ENCODE measurements at places on chromosomes 1 and 21.

GRCh38 chr1:220769205-220769604, 17.5 kb upstream of the MTARC1 start:
- DNase-seq: no peak

DNA sequence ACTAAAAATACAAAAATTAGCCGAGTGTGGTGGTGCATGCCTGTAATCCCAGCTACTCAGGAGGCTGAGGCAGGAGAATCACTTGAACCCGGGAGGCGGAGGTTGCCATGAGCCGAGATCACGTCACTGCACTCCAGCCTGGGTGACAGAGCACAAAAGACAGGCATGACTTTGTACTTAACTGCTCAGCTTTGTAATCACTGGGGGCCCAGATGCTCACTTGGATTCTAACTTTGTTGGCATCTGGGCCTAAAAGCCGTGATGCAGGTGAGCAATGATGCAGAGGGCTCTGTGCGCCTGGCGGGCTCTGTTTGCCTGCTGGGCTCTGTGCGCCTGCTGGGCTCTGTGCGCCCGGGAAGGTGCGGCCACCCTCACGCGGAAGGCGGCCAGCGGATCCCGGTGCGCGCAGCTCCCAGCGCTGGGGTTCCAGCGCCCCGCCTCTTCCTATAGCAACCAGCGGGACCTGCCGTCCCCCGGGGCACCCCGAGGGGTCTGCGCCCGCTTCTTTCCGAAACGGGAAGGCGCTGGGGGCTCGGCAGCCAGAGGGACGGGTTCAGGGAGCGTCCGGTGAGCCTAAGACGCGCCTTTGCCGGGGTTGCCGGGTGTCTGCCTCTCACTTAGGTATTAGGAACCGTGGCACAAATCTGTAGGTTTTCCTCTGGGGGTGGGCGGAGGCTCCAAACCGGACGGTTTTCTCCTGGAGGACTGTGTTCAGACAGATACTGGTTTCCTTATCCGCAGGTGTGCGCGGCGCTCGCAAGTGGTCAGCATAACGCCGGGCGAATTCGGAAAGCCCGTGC, 31.7 kb downstream of the PRMT2 start:
- no peak for DNase-seq

GRCh38 chr1:73860421-73860950, 337.5 kb downstream of the LRRIQ3 start:
- no peak for DNase-seq

GRCh38 chr1:193283016-193283415, 96.6 kb upstream of the B3GALT2 start:
- no peak for DNase-seq

DNA sequence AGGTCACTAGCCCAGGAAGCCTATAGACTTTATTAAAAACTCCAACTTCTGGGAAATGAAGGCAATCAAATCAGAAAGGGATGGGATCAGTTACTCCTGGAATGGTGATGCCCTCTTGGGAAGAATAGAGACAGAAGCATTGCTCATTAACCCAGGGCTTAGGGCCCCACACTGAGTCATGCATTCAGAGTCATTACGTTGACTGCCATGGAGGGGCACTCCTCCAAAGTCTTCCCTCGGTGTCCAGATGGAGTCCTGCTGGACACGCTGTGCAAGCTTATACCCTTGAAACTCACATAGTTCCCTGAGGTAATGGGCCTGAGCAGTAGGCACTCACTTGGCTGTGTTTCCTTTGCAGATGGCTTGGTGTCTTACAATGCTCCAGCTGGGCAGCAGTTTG, 35.2 kb upstream of the HSD17B7 start:
- DNase-seq: no peak

GRCh38 chr1:3924186-3924824, 24.2 kb upstream of the C1orf174 start:
- no peak for DNase-seq

GRCh38 chr1:172515436-172515835, 17.5 kb upstream of the SUCO start:
- DNase-seq: no peak

DNA sequence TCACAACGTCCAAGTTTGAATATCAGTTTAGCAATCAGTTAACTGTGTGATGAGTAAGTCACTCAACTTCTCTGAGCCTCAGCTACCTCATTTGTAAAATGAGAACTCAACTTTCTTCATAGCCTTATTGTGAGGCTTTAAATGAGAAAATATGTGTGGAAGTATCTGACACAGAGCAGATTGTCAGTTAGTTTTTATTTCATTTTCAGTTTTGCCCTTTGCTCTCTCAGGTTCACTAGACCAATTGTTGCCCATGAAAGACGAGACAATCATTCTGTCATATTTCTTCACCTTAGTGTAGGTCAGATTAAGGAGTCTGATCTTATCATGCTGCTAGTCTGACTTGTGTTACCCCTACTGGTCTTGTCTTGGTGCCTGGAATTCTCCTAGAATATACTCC, 232.8 kb upstream of the PTBP2 start:
- DNase-seq: no peak

GRCh38 chr1:91940496-91940895, 8.7 kb upstream of the BRDT start:
- no peak for DNase-seq

GRCh38 chr1:184376369-184376768, 10.5 kb upstream of the C1orf21 start:
- DNase-seq: no peak

- DNase-seq: no peak
Measured at GRCh38 chr1:55070293-55071164, 31.2 kb downstream of the PCSK9 start.

- DNase-seq: no peak
Measured at GRCh38 chr1:9150582-9151327, 21.9 kb upstream of the GPR157 start.

GRCh38 chr1:162502928-162503327, 5.3 kb downstream of the UHMK1 start:
- DNase-seq: no peak

DNA sequence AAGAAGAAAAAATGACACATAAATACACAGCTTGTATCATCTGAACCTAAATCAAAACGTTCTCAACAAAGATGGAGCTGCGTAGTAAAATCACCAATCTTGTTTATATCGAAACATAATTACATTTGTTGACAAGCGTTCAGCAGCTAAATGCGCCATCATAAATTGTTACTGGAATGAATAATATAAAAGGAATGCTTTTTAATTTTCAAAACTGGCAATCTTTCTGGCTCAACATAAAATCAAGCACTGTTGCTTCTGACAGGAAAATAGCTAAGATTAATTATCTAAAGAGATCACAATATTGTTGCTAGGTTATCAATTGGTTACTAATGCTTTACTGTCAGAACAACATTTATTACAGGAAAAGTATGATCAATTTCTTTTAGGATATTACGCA, 181.5 kb downstream of the GPATCH2 start:
- no peak for DNase-seq

GRCh38 chr1:117689997-117690625, 84.3 kb downstream of the TENT5C start:
- DNase-seq: no peak

- DNase-seq: no peak
Measured at GRCh38 chr1:56557746-56558145, 21.6 kb downstream of the PLPP3 start.

GRCh38 chr21:38831526-38832467, 26.1 kb downstream of the ETS2 start:
- no peak for DNase-seq

DNA sequence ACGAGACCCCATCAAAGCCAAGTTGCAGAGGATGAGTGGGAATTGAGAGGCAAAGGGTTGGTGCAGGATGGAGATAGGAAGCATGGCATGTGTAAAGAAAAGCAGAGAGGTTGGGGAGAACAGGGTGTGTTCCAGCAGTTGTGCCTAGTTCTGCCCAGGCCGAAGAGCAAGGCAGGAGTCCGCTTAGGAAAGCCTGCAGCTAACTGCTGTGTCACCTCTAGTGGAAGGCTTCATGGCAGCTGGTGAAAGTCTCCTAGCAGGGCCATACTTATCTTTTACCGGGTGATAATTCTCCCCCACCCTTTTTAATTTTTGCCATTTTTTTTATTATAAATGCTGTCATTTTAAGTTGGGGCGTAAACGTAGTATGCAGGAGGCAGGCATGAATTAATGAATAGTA, 93.6 kb downstream of the NFIA start:
- no peak for DNase-seq

DNA sequence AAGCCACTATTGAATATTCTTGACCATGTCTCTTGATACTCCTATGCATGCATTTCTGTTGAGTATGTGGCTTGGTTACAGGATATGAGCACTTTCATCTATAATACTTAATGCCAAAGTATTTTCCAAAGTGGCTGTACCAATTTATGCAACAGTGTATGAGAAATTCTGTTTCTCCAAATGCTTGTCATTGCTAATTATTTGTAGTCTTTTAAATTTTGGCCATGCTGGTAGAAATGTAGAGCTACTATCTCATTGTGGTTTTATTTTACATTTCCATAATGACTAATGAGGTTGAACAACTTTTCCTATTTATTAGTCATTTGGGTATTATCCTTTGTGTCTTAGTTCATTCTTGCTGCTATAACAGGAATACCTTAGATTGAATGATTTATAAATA, 71.4 kb upstream of the TSPAN2 start:
- DNase-seq: no peak

DNA sequence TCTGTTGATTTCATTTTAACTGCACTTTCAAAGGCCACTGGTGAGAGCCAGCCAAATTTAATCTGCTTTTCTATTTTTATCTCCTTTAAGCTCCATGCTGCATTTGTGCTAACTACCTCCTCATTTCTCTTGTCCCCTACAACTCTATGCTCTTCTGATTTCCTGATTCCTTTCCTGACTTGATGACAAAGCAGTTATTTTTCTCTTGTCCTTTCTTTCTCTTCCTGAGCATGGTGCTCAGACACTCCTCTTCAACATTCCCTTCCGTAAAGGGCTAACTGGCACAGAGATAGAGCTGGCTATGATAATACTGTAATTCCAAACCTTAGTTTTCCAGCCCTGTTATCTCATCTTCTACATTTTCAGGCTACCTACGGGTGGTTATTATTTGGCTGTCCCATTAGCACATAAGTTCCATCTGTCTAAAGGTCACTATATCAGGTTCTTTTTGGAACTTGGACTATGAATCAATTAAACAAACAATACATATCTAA, 6.8 kb upstream of the BCAS2 start:
- no peak for DNase-seq

DNA sequence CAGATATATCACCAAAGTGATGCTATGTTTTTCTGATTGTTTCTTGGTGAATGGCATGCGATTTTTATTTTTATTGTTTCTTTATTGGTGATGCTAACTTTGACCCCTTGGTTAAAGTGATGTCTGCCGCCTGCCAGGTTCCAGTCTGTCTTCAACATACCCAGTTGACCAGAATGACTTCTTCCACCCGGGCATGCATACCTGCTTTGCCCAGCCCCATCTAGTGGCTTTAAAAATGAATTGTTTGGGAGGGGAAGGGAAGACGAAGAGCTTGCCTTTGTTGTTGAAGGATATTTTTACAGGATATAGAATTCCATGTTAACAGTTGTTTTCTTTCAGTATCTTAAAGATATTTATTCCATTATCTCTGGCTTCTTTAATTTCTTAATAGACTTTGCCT, 65.1 kb downstream of the ATG4C start:
- no peak for DNase-seq

DNA sequence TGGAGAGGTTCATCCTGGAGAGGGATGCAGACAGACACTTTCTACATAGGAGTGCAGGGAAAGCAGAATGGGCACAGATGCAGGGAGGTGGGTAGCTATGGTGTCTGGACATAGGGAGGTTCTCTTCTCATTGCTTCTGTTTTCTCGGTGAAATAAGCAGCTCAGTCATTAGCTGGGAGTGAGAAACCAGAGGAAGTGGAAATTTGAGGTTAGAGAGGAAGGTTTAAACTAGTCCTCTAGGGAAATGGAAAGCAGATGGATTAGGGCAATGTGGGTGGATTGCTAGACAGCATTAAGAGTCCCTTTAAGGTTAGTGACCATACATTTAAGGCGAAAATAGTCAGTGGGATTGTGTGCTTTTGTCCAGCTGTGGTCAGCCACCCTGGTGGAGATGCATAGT, 39.6 kb downstream of the MPZL1 start:
- no peak for DNase-seq

DNA sequence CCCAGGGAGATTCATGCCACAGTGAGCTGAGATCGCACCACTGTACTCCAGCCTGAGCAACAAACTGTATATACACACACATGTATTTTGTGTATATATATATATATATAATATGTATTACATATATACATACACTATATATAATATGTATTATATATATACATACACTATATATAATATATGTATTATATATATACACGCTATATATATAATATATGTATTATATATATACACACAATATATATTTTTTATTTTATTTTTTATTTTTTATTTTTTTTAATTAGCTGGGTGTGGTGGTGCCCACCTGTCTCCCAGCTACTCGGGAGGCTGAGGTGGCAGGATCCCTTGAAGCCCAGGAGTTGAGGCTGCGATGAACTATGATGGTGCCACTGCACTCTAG, 9.3 kb downstream of the TP73 start:
- no peak for DNase-seq

- DNase-seq: no peak
Measured at GRCh38 chr1:30900931-30901560, 7.5 kb downstream of the SDC3 start.

- DNase-seq: no peak
Measured at GRCh38 chr1:62467092-62467491, 30.2 kb downstream of the USP1 start.

- no peak for DNase-seq
Measured at GRCh38 chr1:99548943-99549605, 96.8 kb upstream of the PALMD start.

GRCh38 chr1:202200669-202201068, 7.1 kb downstream of the LGR6 start:
- DNase-seq: no peak

GRCh38 chr1:223413216-223413615, 20.0 kb downstream of the CCDC185 start:
- DNase-seq: no peak

- no peak for DNase-seq
Measured at GRCh38 chr1:233340966-233341516, 13.5 kb downstream of the MAP3K21 start.

DNA sequence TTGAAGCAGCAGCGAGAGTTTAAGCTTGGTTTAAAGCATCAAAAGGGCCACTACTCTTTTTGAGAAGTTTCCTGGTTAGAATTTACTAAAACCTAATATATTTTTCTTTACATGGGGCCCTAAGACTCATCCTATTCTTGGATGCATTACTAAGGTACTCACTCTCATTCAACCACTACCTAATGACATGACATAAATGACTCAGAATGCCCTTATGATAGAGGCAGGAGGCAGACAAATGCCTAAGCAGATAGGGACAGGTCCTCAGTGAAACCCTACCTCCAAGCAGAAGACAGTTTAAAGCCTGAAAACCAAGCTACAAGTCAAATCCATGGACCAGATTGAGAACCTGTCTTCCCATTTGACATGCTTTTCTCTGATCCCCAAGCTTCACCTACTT, 34.3 kb upstream of the SLC35A3 start:
- DNase-seq: no peak

GRCh38 chr1:179818260-179818659, 59.3 kb downstream of the TOR1AIP2 start:
- no peak for DNase-seq

- no peak for DNase-seq
Measured at GRCh38 chr1:101205457-101205856, 31.4 kb upstream of the S1PR1 start.
